ENCODE measurements at places on chromosomes 4 and X. TPM values are rescaled to one million over a fixed set of nuclear protein-coding genes. Genes with fewer than 3 reads are reported as not detected.

Gene ETDA
- total RNA-seq = not detected

- no peak for DNase-seq
Measured at GRCh38 chrX:40197071-40197470, 99.3 kb upstream of the BCOR start.

DNA sequence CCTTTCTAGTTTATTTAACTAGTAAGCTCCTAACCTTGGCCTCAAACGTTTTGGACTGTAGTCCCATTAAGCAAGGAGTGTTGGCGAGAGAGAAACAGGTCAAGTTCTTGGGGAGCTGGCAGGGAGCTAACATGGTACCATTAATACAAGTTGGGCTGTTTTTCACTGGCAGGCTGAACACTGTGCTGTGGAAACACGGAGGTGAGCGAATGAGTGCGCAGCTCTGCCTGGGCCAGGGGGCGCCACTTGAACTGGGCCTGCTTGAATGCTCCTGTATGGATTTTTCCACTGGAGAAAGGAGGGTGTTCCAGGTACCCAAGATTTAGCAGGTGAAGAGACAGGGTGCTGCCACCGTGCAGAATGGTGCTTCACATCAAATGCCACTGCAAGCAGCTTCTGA, 7.4 kb upstream of the SMS start:
- DNase-seq = no peak

DNA sequence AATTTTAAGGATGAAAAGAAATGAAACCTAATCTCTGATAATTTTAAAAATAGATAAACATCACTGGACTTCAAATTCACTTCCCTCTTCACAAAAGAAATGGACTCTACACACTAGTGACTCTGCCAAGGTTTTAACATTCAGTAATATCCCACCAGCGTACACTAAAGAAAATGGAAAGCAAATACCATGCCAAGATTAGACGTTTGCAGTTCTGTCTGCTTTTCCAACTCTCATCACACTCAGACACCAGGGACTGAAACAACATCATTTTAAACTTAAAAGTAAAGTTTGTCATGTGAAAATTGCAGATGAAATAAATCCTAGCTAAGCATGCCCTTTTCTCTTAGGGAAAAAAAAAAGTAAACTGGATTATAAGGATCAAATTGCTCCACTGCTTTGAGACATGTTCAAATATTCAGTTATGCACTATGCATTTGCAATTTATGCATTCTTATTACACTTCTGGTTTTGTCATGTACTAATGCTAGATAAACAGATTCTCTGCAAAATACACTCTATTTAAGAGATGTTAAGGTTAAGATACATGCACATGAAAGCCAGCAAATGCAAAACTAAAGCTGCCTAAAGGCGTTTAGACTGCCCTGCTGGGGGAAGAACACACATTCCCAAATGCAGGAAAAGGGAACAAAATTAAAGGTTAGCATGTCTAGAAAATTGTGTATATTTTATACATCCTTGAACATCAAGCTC, 534.4 kb upstream of the EPHA5 start:
- DNase-seq = no peak

DNA sequence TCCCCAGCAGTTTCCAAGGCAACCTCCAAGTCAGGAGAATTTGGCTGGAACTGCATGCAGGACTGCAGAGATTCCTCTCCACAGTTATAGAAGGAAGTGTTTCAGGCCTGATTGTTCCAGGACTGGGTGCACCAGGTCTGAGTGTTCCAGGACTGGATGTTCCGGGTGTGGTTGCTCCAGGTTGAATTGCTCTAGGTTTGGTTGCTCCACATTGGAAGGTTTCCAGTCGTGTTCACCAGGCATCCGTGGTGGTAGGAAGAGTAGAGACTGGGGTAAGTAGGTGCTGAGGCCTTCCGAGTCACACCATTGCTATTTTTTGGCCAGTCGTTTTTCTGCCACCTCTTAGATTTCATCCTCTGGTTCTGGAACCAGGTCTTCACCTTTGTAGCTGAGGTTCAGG, 105.4 kb downstream of the MSN start:
- DNase-seq = no peak

DNA sequence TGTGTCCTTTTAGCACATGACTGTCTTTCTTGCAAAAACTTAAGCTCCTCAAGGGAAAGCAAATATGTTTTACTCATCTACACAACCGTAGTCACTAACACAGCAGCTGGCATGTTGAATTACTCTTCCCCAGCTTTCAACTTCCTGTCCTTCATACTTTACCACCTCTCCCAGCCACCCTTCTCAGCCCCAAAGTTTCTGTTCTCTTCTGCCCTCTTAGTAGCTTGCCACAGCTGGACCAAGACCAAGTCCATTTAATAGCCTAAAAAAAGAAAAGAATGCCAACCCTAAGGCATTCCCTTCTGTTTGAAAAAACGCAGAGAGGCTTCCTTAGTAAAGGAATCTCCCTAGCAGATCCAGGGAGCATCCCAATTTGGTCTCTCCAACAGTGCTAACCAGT, 36.8 kb downstream of the SRPX2 start:
- no peak for DNase-seq

DNA sequence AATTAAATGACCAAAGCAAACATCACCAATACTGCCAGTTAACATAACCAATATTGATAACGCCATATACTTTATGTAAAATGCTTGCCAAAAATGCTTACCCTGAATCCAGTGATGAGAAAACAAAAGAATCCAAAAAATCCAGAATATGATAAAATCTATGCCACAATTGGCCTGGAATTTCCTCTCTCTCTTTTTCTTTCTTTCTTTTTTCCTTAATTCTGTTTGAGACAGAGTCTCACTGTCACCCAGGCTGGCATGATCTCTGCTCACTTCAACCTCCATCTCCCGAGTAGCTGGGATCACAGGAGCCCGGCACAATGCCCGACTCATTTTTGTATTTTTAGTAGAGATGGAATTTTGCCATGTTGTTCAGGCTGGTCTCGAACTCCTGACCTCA, 9.8 kb upstream of the SLC7A11 start:
- no peak for DNase-seq

GRCh38 chr4:96835991-96836390, 996.1 kb downstream of the PDHA2 start:
- no peak for DNase-seq

Measured in pancreas (tissue), 10 donors.